ENCODE measurements at places on chromosomes 7 and 10.

GRCh38 chr10:76251841-76252671 is 820.6 kb downstream of the LRMDA start:
- no peak for DNase-seq

GRCh38 chr7:5419539-5420066 is 4.0 kb downstream of the TNRC18 start:
- peak; percentile 78 for DNase-seq

GRCh38 chr7:45203936-45204445 is 46.4 kb downstream of the RAMP3 start:
- DNase-seq = no peak

GRCh38 chr10:98172495-98172894 is 38.0 kb downstream of the R3HCC1L start:
- no peak for DNase-seq

- DNase-seq = no peak
These were observed 725.4 kb downstream of the PHTF2 start for GRCh38 chr7:78523930-78524329.

- no peak for DNase-seq
These were observed 76.8 kb upstream of the INSIG1 start for GRCh38 chr7:155220903-155221302.

- no peak for DNase-seq
These were observed 76.9 kb downstream of the LRMDA start for GRCh38 chr10:75508239-75508813.

GRCh38 chr10:103881416-103882284 is 26.3 kb upstream of the SH3PXD2A start:
- DNase-seq = no peak

DNA sequence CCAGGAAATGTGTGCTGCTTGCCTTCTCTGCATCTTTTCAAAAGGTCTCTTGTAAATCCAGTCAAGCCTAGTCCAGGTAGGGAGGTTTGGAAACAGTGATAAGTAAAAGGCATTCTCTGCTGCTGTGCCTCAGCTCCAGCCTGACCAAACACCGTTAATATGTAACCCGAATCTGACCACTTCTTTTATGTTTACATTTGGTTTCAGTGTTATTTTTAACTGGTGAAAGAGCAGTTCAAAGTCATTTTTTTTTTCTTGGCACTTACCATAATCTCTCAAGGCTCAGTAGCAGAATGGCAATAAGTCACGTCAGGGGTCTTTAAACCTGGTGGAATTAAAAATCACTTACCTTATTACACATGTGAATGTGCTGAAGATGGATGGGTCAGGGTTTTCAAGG is 216.8 kb downstream of the PTEN start:
- no peak for DNase-seq

GRCh38 chr10:108346066-108346465 is 1181.6 kb upstream of the SORCS1 start:
- DNase-seq = no peak

- no peak for DNase-seq
These were observed 395 bp downstream of the ZNF487 start for GRCh38 chr10:43437141-43437870.

DNA sequence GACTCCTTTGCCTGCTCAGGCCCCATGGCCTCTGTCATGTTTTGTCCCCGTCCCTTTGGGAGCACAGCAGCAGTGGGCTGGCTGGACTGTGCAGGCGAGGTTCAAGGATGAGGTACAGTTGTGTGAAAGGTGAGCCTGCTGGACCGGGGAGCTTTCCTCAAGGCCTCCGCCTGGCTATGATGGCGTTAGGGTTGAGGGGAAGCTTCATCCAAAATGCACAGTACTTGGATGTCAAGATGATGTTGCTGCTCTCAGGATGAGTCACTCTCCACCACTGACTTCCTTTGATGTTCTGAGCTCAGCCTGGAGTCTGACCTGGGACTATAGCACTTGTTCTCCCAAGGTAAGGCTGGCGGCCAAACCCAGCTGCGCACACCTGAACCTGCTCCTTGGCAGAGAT is 152.7 kb upstream of the SHH start:
- no peak for DNase-seq

DNA sequence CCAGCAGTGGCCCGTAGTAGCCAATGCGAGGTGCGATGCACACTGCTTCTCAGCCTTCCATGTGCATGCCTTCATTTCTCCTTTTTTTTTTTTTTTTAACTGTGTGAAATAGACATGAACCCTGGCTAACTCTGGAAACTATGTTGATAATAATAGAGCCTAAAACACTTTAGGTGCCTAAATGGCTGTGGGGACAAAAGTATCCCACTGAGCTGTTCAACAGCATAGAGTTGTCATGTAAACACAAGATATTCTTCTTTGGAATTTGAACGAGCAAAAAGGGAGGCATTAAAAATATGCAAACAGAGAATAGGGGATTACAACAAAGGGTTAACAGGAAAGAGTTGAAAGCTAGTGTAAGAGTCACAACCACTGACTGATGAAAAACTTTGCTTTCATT is 162.1 kb upstream of the NOBOX start:
- no peak for DNase-seq

- no peak for DNase-seq
These were observed 42.5 kb upstream of the PLA2G12B start for GRCh38 chr10:72997099-72997498.

DNA sequence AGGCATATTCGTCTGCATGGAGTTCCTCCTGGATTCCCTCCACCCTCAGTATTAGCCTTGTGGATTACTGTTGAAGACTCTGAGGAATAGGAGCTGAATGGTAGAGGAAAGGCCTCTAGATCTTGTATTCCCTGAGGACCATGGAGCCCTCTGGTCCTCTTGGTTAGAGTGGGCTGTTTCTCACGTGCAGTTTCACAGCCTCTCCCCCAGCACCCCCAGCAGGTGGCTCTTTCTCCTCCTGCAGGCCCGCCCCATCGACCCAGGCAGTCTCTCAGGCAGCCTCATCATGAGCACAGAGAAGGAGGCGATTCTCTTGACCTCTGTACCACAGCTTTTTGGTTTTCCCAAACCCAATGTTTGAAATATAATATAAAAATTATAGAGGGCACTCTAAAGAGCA is 102.0 kb downstream of the WNT2 start:
- no peak for DNase-seq

GRCh38 chr10:129916506-129916995 is 47.5 kb downstream of the EBF3 start:
- DNase-seq = no peak

GRCh38 chr10:111473361-111473760 is 396.5 kb downstream of the ADRA2A start:
- no peak for DNase-seq

GRCh38 chr10:24344279-24344678 is 135.3 kb downstream of the KIAA1217 start:
- no peak for DNase-seq

- DNase-seq = no peak
These were observed 13.3 kb upstream of the DAGLB start for GRCh38 chr7:6460990-6461584.

DNA sequence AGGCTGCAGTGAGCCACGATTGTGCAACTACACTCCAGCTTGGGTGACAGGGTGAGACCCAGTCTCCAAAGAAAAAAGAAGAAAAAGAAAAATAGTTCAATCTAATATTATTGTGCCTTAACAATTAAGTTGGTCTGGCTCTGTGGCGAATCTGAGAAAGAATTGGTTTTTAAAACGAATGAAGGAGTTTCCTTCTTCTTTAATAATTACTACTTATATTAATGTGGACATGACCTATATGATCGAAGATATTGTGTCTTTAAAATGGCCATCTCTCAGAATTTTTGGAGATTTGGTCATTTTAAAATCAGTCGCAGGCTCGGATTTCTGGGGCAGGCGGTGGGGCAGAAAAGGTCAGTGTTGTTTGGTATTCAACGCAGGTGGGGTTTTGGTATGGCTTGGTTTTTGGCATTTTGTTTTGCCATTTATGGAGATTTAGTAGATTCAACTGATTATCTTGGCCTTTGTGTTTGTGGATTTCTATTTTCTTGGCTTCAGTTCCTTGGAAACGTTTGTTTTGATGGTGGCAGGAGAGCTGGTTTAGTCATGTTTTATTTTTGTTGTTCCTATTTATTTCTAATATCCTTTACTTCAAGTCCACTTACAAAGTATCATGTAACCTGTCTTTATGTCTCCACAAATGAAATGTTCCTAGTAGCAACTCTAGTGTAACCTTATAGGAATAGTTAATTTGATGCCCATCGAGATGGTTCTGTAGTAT is 178.8 kb upstream of the MKLN1 start:
- DNase-seq = no peak

GRCh38 chr7:2979201-2979631 is 64.5 kb downstream of the CARD11 start:
- DNase-seq = no peak

- no peak for DNase-seq
These were observed 160.1 kb downstream of the NEURL1 start for GRCh38 chr10:103653581-103654037.

DNA sequence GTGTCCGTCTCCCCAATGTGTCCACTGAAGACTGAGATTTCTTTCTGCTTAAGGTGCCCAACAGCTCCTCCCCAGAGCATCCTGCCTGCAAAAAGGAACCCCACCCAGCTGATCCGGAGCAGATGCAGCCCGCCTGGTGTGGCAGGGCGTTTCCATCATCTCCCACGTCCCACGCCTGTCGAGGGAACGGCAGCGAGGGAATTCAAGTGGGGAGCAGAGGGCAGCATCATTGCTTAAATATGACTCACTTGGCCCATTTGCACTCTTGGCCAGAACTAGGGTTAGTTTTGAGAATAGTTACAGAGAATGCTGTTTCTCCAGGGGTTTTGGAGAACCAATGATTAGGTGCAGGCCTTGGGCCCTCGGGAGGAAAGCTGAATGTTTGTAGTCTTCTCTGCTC is 20.8 kb downstream of the VWA2 start:
- DNase-seq = no peak

DNA sequence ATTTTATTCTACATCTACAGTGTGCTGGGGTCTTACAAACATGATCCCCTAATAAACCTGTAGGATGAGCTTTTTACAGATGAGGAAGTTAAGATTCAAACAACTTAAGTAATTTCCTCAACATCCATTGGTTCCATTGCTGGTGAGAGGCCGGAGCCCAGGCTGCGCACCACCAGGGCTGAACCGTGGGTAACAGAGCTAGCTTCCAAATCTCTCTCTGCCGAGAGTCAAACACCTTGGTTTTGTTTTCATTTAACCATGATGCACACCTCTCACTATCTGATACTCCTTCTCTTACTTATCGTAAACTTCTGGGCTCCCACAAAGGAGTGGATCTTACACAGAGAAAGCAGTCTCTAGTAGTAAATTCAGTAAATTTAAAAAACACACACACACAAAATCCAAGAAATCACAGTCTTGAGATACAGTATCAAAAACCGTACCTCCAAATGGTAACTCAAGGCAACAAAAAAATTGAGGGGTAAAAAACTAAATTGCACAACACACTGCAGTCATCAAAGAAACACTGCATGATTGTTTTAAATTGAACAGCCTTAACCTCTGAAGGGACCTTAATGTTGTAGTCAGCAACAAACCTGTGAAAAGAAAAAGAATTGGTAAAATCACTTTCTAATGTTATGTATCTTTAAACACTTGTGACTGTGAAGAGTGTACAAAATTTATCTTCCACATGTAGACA is 20.5 kb downstream of the SGMS1 start:
- DNase-seq = no peak

DNA sequence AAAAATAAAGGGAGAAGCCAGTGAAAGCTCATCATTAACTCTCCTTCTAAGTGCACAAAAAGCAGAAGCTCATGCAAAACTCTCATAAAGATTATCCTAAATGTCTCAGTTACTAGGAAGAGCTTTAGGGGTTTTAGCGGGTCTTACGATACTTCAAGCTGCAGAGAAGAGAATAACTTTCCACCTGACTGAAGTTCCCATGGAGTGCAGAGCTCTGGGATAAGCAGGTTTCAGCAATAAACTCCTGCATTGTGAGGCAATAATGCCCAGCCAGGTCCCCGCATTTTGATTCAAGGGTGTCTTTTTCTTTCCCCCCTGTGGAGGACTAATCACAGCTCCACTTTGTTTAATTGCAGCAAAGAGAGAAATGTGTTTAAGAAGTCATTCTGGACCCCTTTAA is 241.9 kb upstream of the SP8 start:
- DNase-seq = peak; percentile 64

DNA sequence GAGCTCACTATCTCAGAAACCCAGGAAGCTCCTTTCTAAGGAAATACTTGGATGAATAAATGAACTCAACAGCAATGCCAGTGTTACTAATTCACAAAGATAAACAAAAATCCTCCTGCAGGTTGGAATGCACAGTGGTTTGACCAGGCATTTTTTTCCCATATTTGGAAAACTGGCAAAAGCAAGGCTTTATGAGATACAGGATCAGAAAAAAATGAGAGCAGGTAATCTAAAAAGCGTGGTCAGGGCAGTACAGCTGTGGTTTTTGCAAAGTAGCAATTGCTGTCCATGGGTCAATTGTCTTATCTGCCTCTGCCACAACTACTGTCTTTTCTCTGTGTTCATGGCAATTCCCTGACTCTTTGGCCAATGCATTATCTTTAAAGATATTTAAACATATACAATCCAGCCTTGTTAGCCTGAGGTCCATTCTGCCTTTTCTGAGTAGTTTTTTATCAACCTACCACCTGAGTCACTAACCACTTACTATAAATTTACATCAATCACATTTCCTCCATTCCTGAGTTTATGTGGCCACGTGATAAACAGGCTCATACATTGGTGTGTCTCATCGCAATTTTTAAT is 564.5 kb upstream of the IGFBP3 start:
- no peak for DNase-seq

- DNase-seq = no peak
These were observed 11.7 kb downstream of the LRRC20 start for GRCh38 chr10:70370766-70371165.

- no peak for DNase-seq
These were observed 21.6 kb downstream of the FZD1 start for GRCh38 chr7:91285696-91286355.

DNA sequence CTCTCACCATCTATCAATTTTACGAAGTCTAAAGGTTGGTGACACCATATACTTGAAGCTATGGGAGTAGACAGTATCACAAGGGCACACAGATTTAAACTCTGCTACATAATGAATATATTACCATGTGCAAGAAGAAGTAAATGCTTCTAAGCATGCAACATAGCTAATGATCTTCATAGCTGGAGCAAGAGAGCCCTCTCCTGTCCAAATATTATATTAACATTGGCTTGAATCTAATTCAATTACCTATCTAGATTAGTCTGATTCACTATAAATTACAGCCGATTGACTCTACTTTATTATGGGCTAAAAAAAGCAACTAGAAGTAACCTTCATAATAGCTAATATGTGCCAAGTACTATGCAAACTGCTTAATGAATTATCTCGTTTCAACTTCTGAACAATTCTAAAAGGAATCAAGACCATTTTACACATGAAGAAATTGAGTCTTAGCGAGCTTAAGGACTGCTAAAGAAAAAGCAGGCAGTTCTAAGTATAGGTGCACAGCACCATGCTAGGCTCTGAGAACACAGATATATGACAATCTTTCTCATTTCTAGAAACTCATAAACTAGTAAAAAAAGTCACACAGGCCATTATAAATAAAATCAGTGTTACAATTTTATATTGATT is 21.9 kb downstream of the FRA10AC1 start:
- no peak for DNase-seq

DNA sequence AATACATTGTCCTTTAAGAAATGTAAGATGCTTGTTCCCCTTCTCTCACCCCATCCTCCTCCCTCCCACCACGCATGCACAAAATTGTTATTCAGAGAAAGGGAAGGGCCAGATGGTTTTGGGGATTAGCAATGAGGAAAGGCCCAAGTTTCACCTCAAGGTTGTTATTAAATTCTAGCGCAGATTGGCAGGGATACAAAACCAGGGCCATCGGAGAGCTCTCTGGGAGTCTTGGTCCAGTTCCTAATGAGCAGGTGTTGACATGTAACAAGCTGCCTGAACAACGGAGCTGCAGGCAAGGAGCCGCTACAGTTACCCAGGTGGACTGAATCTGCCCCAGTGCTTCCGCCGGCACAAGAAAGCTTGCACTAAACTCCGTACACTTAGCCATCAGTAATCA is 9.7 kb upstream of the ANK3 start:
- no peak for DNase-seq

Measured in ecto neural progenitor cell (in vitro differentiated cells).